ENCODE measurements at places on chromosomes 12 and 14.
A peak's percentile ranks its signal among the peaks of the same experiment; 100 is the strongest.

DNA sequence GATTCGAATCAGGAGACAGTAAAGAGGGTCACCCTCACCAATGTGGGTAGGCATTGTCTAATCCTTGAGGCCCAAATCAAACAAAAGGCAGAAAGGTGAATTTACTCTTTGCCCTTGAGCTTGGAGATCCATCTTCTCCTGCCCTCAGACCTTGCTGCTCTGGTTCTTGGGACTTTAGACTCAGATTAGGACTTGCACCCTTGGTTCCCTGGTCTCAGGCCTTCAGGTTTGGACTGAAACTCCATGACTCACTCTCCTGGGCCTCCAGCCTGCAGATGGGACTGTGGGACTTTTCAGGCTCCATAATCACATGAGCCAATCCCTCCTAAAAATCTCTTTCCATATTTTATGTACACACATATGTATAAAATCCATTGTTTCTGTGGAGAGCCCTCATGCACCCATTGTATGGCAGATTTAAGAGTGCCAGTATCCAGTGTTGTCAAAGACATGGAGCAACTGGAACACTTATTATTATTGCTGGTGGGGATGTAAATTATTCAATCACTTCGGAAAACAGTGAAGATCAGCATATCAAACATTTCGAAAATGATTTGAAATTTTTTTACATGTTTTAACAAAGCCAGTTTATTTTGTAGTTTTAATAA is 48.7 kb downstream of the EID3 start:
- no peak for DNase-seq

GRCh38 chr14:104109731-104110361 is 24.3 kb downstream of the ASPG start:
- peak; percentile 61 for DNase-seq

DNA sequence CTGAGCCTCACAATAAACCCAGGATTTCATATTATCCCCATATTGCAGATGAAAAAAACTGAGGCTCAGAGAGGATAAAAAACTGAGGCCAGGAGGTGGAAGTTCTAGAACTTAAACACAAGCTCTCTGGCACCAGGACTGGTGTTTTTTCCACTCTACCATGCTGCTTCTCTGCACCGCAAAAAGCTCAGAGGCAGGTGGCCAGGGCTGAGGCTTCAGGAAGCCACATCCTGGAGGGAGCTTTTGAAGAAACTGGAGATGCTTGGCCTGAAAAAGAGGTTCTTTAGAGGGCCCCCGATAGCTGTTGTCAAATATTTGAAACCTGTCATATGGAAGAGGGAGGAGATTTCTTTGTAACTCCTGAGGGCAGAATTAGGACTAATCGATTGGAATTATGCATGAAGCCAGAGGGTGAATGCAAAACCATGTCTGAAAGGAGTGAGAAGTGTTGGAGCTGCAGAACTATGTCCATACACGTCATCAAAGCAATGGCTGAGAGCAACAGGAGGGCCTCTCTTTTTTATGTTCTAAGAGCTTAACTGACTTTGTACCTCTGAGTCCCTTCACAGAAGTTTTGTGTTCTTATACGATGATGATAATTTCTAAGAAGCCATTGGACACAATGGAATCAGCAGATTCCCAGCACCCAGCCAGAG is 448.6 kb downstream of the FUT8 start:
- DNase-seq, result no peak

DNA sequence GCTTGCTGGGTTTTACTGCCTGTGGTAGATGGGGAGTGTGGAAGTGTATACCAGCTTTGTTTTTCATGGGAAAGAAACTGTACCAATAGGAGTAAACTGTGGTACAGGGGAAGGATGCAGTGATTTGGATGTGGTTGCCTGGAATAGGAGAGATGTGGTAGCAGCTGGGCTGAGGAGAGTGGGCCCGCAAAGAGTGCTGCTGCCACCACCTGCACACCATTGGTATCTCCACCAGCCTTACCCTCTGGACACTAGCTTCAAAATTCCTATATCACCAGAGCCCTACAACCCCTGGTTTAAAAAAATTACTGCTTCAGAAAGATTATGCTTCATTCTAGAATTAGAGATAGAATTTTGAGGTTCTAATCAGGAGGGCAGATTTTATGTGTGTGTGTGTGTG is 53.6 kb downstream of the AKAP6 start:
- DNase-seq, result no peak

GRCh38 chr12:90234472-90234871 is 525.8 kb upstream of the ATP2B1 start:
- DNase-seq, result no peak

DNA sequence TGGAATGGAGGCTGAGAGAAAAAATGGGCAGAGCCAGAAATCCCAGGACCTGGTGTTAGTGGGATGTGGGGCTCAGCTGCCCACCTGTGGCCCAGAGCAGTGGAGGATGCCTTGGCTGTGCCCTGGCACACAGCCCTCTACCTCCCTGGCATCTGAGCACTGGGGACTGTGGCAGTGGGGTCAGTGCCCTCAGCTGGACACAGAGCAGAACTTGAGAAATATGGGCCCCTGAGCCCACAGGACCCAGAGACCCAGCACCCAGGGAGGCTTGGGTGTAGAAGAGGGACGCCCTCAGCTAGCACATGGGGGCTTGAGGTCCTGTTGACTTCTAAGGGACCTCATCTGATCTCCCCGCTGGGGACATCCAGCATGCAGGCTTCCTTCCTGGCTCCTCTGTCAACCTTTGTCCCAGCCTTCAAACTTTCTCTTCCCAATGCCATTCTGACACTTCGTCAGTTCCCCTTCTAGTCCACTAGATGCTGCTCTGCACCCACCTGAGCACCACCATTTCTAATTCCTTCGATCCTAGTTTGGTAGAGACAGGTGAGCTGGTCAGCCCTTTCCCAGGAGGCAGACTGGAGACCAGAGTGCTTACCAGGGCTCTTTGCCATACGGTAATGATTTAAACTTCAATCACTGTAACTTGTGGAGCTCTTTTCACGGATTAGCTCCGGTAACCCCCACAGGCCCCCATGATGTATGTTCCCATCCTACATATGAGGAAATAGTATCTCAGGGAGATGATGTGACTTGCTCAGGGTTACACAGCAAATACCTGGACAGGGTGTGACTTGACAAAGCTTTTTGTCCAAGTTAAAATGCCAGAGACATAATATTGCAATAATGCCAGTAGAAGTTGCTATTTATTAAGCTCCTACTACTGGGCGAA is 143.7 kb downstream of the ASCL4 start:
- DNase-seq, result no peak

DNA sequence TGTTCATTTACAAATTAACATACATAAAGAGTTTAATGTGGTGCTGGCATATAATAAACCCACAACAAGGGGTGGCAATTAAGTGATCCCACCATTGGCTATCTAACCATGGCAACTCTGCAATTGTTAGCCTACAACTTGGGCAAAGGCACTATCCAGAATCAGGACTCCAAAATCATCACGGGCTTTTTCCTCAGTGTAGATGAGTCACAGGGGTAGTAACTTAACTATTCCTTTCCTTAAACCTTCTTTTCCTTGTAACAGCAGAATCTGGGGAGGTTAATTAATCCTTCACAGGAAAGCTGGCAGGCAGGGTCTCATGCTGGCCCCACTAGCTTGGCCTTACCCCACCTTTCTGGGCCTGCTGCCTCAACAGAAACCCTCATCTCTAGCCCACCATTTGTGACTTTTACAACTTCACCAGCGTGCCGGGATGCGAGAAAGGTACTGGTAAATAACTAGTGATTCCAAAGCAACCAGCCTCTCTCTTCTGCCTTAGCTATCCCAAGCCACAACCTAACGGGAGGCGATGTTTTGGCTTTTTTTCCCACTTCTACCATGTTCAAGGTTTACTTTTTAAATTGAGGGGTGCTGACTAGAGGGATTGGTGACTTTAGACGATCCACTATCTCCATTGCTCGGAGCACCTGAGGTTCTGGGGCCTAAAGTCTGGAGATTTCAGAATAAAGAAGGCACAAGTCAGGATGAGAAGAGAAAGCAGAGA is 744 bp downstream of the ATP5MC2 start:
- DNase-seq, result no peak

DNA sequence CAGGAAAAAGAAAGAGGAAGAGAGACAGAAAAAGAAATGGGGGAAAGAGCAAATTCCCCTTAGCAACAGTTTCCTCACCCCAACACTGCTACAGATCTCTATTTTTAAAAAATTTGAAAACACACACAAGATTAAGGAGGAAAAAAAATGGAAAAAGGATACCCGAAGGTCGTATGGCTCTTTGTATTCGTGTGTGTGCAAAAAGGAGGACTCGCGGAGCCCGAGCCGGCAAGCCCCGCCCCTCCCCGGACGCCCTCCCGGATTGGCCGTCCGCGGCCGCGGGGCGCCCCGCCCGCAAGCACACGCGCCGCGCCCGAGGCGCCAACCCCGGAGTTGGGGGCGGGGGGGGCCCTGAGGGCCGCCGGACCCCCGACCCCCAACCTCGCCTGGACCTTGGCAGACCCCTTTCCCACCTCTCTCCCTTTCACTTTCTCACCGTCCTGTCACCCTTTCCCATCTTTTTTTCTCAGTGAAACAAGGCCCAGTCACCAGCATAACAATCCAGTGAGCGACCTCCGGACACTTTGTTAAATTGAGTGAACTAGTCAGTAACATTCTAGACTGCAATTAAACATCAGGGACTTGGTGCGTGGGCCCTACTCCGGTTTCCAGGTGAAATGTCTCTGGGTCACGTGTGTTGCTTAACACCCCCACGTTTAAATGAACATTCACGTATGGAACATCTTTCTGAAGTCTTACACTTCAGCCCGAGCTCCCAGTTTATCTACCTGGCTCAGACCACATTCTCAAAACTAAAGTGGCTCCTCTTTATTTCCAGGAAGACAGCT is at the start of gene C14orf93:
Gene C14orf93 (minus strand): TSS at position 205 of the 788 bp plus-strand sequence. CDS start 11,120 bp downstream, outside the sequence.
- peak; percentile 94 for DNase-seq

GRCh38 chr14:93548102-93548843 is 117.5 kb downstream of the UNC79 start:
- no peak for DNase-seq

GRCh38 chr14:76100236-76100635 is 51.5 kb upstream of the GPATCH2L start:
- no peak for DNase-seq

All from upper lobe of right lung (tissue), 1 donor.